Fibroblast of skin of right quadriceps (primary cell): ENCODE measurements at places on chromosomes 4 and X.

DNA sequence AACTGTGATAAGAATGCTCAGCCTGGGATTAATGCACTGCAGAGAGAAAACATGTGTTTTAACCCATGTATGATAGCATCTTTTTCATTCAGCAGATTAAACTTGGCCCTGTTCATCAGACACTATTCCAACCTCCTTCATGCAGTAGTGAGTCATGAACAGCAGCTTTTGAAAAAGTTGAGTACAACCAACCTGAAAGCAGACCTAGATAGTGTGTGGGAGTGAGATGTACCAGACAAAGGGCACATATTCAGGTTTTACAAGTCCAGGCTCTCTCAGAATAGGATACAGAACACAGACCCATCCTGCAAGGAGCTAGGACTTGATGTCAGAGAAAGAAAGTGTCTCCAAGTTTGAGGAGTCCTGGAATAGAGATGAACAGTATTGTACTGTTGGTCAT, 237.3 kb upstream of the STS start:
- no peak for DNase-seq

DNA sequence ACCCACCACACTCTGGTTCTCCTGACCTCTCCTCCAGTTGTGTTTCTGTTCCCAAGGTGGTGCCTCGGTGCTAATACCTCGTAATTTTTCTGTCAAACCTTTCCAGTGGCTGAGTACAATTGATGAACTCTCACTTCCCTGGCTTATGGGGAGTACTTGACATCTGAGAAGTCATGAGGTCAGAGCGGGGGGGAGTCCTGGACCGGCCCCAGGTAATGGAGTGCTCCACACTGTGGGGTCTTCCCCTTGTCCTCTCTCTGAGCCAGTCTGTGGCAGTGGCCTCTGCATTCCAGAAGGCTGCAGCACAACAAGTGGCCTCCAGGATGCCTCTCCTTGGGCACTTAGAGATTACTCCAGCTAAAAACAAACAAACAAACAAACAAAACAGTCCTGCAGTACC, 122.5 kb upstream of the TRIM2 start:
- DNase-seq, result no peak

GRCh38 chr4:110737931-110738330, 115.1 kb upstream of the PITX2 start:
- DNase-seq, result no peak

- DNase-seq, result peak; percentile 95
Measured at GRCh38 chr4:147060151-147060931, 114.7 kb upstream of the TTC29 start.
